ENCODE measurements at places on chromosomes 12 and 14.

GRCh38 chr12:64568298-64568697, 42.0 kb upstream of the RASSF3 start:
- no peak for DNase-seq

DNA sequence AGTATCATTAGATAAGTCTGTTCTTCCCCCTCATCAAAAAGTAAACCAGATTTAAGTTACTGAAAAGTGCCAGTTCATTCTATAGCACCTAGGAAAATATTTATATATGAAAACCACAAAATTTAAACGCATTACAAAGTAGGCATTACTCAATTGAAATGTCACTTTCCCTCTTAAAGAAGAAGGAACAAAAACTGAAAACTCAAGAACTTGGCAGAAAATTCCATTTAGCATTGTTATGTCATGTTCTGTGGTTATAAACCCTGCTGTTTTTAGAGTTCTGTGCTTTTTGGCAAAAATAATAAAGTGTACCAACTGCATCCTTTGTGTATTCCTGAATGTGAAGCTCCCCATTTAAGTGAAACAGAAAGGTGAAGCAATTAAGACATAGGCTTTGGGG, 3.6 kb downstream of the FGD4 start:
- DNase-seq = no peak

DNA sequence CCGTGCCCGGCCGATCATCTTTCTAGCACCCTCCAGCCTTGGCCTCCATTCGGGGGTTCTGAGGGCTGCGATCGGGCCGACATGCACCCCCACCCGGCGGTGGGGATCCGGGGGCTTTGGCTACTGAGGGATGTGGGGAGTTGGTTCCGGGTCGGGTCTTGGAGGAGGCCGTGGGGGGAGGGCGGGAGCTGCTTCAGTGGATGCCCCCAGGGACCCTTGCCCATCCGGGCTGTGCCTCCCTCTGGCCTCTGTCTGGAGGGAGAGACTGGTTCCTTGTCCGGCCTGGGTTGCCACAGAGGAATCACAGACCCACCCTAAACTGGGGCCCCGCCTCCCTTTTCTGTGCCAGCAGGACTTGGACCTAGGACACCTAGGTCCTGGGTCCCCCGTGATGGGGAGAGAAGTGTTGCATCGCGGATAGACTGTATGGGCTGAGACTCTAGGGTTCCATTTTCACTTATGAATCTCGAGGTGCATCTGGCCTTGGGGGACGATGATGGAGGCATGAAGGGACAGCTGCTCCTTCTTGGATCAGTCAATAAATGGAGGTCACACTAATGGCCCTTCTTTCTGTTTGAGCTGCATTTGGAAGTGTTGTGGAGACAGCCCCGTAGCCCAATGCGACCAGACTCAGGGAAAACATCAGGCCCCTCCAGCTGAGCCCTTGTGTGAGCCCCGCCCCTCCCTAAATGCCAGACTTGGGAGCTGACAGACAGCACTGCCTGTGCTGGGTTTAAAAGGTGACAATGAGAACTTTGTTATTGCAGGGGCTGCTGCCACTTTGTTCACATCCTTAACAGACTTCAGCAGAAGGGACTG, 577 bp downstream of the DTX3 start:
- DNase-seq = no peak

- no peak for DNase-seq
These were observed 6.8 kb downstream of the ACAD10 start for GRCh38 chr12:111692575-111693210.

GRCh38 chr12:64099397-64099796, 122.7 kb downstream of the KICS2 start:
- no peak for DNase-seq

GRCh38 chr12:64400041-64400440, 4.2 kb upstream of the XPOT start:
- no peak for DNase-seq

- DNase-seq = no peak
These were observed 227.1 kb upstream of the KRR1 start for GRCh38 chr12:75738486-75738885.

DNA sequence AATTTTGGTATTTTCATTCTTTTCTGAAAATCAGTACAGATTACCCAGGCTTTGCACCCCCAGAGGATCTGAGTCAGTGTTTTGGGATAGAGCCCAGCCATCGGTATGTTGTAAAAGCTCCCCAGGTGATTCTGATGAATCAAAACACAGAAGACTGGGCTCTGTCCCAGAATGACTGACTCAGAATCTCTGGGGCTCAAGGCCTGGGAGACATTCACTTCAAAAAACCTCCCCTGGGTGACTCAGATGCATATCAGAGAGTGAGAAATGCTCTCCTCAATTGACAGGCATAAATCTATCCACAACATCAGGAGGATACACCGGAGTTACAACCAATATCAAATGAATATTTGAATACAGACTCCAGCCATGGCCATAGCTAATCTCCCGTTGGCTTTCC, 32.6 kb downstream of the SLC35F4 start:
- DNase-seq = peak; percentile 31

DNA sequence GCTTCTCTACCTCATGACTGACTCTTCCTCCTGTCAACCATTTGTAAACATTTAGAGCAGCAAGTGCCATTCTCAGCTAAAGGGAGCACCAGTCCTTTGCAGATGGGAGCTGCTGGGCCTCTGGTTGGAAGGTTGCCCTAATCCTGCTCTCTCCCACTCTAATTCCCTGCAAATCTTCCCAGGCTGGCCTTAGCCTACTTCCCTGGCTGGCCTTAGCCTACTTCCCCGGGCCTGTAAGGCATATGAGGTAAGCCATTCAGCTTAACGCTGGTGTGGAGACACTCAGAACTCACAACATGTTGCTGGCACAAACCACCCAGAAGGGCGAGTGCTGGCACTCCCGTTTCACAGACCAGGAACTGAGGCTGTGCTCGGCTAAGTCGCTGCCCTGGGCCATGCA, 69.0 kb downstream of the CPSF2 start:
- no peak for DNase-seq

GRCh38 chr12:110688446-110689280, at the start of gene HVCN1:
Gene HVCN1, minus strand, starts transcription at chr12:110689115. Its CDS starts 5,870 bp downstream, at chr12:110683245.
- DNase-seq = peak; percentile 71

DNA sequence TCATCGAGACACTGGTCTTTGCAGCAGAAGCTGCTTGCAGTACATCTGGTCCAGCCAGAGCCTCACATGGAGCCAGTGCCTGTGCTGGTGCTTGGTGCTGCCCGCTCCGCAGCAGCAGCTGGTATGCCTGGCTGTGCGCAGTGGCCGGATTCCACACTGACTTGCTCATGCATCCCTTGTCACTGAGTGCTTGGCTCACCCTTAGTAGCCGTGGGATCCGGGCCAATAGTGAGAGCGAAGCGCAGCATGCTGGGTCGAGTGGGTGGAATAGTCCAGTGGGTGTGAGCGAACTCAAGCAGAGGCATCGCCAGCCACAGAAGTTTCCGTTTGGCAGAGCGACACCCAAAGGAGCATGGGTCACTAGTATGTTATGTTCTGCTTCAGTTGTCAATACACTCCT, 10.1 kb upstream of the FBXO33 start:
- DNase-seq = peak; percentile 15

- no peak for DNase-seq
These were observed 149.3 kb downstream of the DPF3 start for GRCh38 chr14:72744416-72745120.

- DNase-seq = no peak
These were observed 3.5 kb downstream of the ATP2A2 start for GRCh38 chr12:110284597-110284996.

GRCh38 chr12:46938071-46938678, 112.4 kb upstream of the SLC38A4 start:
- DNase-seq = no peak

GRCh38 chr14:51868405-51868804, 8.0 kb downstream of the GNG2 start:
- DNase-seq = no peak

DNA sequence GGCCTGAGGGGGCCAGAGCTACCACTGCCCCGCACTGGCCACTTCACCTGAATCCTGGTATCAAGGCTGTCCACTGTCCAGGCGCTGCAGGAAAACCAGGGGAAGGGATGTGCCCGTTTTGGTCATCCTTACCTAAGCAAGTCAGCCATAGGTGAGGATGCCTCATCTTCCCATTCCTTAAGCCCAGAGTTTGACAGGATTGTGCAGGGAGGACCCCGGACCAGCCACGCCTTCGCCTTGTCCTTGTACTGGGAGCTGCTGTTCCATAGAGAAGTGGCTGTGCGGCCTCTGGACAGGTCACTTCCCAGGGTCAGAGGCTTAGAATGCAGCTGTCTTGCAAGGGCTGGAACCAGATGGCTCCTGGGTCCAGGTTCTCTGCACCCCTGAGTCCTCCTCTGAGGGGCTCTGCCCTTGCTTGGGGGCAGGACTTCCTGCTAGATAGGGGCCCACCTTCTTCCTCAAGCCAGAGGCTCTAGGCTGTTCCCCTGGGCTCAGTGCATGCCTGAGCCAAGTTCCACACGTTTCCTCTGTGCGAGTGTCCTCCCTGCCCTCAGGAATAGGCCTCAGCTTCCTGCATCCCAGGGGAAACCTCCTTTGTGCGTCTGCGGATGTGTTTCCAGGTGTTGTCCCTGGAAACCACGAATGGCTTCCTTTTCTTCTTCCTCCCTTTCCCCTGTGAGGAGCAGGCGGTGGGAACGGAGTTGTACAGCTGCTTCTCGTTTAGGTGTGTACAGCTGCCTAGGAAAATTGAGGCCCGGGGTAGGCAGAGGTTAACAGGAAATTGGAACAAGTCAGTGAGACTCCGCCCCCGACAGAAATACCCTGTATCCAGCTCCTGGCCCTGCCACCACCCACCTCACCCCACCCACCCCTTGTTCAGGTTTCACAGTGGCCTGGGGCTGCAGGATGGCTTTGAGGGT, 54.3 kb upstream of the RIN3 start:
- DNase-seq = no peak

GRCh38 chr12:26469421-26470180, 274.2 kb downstream of the SSPN start:
- no peak for DNase-seq

DNA sequence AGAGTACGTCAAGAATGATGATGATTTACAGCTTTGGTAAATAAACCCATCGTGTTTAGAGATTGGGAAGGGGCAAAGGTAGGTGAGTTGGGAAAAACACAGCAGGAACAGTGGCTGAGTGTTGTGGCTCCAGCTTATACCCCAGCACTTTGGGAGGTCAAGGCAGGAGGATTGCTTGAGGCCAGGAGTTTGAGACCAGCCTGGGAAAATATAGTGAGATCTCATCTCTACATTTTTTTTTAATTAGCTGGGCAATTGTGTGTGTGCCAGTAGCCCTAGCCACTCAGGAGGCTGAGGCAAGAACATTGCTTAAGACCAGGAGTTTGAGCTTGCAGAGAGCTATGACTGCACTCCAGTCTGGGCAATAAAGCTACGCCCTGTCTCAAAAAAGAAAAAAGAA, 77.1 kb downstream of the RASSF9 start:
- DNase-seq = no peak

Measured in pancreas (tissue), 10 donors.